A172 (cell line): ENCODE measurements at places on chromosomes 12 and 14.
A peak's percentile ranks its signal among the peaks of the same experiment; 100 is the strongest.

DNA sequence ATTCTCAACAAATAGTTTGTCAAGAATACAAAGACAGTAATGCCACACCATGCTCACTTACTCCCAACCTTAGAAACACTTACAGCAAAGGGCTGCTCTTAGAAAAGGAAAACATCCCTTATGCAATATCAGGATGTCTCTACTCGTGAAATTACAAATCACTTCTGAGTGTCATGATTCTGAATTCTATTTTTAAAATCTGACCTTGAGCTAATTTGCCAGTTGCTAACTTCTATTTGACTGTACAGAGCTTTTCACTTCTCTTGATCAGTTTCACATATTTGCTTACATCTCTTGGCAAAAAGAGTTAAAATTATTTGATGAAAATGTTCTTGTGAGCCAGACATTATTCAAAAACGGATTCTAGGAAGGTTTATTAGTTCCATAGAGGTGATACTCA lies 136.7 kb upstream of the SLC35F4 start:
- DNase-seq = no peak

GRCh38 chr12:116542345-116542956 lies 16.7 kb upstream of the MAP1LC3B2 start:
- peak; percentile 57 for DNase-seq

GRCh38 chr14:74647678-74648461 lies 35.8 kb upstream of the LTBP2 start:
- DNase-seq = no peak

- DNase-seq = no peak
These were observed 72.5 kb downstream of the TRAF3 start for GRCh38 chr14:102849526-102850379.

DNA sequence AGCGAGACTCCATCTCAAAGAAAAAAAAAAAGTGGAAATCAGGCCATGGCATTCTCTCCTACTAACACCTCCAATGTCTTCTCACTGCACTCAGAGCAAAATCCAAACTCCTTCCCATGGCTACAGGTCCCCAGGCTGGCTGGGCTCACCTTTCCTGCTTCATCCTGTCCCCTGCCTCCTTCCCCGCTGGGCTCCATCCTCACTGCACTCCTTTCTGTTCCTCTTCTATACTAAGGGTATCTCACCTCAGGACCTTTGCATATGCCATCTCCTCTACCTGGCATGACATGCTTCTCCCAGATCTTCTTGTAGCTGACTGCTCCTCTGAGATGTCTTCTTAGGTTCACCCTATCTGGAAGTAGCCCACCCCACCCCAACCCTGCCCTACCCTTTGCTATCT lies 111.1 kb downstream of the DPF3 start:
- no peak for DNase-seq

GRCh38 chr12:123621619-123622530 lies 11.6 kb downstream of the EIF2B1 start:
- DNase-seq = peak; percentile 51

DNA sequence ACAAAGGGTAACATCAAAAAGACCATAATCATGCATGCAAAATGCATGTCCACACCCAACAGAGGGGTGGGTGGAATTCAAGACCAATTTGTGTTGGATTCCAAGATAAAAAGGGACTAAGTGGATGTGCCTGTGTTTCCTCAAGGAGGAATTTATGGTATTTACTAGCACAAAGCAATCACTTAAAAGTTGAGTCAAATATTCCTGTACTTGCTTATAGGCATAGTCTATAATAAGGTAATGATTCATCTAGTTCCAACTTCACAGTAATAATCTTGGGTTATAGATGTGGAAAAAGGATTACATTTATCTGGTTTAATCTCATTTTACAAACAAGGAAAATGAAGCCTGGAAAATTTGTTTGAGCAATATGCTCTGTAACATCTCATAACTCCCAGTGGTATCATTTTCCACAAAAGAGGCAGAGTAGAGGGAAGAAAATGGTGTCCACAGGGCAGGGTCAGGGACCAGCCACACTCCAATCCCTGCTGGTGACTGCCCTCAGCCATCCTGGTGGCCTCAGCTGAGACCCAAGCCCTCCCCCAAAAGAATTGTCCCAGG lies 80.8 kb upstream of the REP15 start:
- peak; percentile 85 for DNase-seq

- DNase-seq = no peak
These were observed 115.4 kb upstream of the MYL2 start for GRCh38 chr12:111035578-111036301.

DNA sequence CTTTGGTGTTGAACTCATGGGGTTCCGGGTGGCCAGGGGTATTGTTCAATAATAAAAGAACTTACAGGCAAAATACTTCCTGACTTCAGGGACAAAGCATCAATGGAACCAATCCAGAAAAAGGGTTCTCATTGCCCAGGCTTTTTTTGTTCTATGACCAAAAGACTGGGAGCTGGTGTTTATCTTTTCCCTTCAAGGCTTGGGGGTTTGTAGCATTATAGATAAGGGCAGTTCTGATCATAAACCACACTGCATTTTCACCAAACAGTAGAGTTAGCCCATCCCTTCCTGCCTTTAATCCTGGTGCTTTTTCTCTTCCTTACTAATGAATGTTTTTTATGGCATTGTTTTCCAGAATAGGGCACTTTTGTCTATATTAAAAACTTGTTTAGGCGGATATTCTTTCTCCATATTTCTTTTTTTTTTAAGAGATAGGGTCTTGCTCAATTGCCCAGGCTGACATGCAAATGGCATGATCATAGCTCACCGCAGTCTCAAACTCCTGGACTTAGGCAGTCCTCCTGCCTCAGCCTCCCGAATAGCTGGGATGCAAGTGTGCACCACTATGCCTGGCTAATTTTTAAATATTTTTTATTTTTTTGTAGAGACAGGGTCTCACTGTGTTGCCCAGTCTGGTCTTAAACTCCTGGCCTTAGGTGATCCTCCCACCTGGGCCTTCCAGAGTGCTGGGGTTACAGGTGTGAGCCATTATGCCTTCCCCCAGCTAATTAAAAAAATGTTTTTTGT lies 9.7 kb downstream of the FUT8 start:
- no peak for DNase-seq

DNA sequence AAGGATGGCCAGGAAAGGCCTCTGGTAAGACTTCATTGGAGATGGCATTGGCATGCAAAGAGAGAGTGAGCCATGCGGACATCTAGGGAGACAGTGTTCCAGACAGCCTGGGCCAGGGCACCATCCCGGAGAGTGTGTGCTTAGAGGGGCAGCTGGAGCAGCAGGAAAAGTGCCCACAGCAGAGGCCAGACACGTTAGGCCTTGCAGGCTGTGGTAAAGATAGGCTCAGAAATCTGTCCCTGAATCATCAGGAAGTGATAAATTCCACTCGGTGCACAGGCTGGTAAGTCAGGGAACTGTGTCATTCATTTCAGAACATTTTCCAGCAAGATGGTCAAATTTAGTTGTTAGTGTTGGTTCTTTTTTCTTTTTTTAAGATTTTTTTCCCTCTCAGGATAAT lies 8.8 kb downstream of the GALNT16 start:
- DNase-seq = peak; percentile 50

GRCh38 chr12:51262758-51263177 lies 7.4 kb downstream of the SMAGP start:
- DNase-seq = peak; percentile 79

DNA sequence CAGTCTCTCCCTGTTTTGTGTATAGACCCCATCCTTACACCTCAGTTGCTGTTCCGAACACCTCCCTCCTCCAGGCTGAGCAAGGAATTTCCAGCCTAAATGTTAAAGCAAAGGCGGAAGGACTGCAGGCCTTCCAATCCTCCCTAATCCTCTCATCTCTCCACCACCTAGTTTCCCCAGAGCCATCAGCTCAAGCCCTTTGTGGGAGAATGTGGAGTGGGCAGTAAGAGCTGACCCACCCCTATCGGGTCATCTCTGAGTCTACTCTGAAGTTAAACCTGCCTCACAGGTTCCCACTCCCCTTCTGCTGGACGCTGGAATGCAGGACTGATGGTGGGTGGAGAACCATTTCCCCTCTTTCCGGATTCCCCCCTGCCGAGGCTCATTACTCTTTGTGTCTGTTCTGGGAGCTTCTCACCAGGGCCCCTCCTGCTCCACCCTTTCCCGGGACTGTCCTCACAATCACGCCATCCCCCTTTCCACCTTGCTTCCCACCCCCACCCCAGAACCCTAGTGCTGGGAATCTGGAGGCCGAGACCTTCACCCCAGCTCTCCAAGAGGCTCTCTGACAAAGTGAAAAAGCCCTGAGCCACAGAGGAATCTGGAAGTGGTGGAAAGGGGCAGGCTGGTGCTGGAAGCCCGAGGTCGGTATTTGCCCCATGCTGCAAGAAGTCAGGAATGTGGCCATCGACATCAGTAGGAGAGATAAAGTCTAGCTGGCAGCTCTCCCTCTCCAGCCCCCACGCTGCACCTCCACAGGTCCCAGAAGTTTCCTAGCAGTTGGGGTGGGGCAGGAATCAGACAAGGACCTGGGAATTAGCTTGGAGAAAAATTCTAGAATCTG lies 3.3 kb upstream of the KRT18 start:
- peak; percentile 89 for DNase-seq

GRCh38 chr12:11895421-11896078 lies 175.2 kb upstream of the BCL2L14 start:
- no peak for DNase-seq

DNA sequence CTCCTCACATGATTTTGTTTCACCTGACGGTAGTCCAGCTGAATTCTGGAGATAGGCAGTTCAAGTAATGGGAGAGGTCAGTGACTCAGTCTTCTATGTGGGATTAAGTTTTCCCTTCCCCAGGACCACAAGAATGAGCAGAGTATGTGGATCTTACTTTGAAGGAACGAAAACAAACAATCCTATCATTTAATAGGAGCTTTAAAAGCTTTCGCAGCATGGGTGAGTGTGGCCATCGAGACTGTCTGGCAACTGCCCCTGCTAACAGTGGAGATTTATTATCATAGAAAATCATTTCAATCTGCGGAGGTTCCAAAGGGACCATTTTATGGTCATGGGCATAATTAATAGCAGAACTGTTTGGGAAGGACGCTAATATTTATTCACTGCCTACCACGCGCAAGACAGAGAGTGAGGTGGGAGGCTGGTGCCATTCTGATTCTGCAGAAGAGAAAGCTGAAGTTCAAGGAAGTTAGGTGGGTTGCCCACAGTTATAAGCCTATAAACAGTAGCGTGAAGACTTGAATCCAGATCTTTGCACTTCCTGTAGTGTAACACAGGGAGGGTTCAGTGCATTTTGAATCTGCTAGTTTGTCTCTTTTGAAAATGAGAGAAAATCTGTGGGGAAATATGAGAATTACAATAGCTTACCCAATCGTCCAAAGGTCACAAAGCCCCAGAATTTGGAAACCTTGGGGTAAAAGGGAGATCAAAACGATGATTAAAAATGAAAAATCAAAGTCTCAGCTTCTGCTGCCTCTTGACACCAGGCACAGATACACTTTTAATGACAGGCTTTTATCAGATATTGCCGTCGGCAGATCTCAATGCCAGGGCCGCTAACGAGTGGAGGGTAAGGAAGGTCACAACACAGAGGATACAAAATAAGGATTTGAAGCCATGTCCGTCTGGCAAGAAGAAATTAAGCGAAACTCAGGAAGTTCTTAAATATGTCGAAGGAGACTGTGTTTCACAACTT lies 209.6 kb downstream of the CRADD start:
- DNase-seq = peak; percentile 95

DNA sequence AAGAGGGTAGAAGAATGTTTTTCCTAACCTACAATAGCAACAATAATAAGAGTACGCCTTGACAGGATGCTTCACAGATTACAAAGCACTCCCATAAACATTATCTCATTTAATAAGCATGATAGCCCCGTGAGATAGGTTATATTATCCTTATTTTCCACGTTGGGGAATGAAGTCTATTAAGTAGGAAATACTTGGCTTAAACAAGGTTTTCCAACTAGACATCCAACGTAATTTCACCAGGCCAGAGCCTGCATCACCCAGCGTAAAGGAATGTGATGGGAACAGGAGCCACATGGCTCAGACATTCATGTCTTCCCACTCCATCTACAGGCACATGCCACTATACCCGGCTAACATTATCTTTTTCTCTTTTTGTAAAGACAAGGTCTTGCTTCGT lies 223.4 kb upstream of the AMIGO2 start:
- DNase-seq = no peak

- peak; percentile 14 for DNase-seq
These were observed 523 bp downstream of the WSB2 start for GRCh38 chr12:118060301-118061010.

DNA sequence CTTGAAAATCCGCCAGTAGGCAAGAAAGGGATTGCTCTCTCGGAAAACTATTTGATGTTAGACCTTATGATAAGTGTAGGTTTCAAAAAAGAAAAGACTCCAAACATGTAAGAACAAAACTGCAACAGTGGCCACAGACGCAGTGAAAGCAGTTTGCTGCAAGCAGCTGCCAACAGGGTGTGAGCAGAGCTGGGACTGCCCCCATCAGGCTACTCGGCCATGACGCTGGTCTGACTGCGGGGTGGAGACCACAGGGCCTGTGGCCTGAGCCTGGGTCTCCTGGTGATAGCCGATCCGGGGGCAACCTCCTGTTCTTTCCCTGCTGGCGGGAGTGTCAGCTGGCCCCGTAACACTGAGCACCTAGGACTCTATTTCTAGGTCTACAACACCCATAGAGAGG lies 63.2 kb downstream of the AMN start:
- DNase-seq = no peak

GRCh38 chr12:85681333-85681732 lies 154.9 kb downstream of the RASSF9 start:
- no peak for DNase-seq

- no peak for DNase-seq
These were observed 71.0 kb downstream of the PLEKHG3 start for GRCh38 chr14:64775081-64775777.

DNA sequence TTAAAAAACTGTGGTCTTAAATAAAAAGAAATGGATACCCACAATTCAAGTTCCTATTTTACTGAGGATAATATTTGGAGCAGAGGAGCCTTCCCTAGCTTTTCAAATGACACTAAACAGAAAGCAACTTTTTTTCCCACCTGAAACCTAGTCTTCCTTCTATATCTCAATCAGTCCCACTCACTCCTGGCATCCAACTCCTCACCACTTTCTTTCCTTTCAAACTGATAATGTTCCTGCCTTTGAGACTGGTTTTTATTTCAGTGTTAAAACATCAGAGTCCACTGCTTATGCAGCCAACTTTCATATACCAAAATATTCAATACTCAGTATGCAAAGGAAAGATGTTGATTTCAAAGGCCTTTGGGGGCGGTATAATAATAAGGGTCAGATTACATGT lies 225.6 kb downstream of the GXYLT1 start:
- DNase-seq = no peak

- DNase-seq = no peak
These were observed 28.8 kb upstream of the CLMN start for GRCh38 chr14:95348395-95349080.
